ENCODE measurements at places on chromosomes 1 and 21. TPM values are rescaled to one million over a fixed set of nuclear protein-coding genes. Genes with fewer than 3 reads are reported as not detected.
A peak's percentile ranks its signal among the peaks of the same experiment; 100 is the strongest.

DNA sequence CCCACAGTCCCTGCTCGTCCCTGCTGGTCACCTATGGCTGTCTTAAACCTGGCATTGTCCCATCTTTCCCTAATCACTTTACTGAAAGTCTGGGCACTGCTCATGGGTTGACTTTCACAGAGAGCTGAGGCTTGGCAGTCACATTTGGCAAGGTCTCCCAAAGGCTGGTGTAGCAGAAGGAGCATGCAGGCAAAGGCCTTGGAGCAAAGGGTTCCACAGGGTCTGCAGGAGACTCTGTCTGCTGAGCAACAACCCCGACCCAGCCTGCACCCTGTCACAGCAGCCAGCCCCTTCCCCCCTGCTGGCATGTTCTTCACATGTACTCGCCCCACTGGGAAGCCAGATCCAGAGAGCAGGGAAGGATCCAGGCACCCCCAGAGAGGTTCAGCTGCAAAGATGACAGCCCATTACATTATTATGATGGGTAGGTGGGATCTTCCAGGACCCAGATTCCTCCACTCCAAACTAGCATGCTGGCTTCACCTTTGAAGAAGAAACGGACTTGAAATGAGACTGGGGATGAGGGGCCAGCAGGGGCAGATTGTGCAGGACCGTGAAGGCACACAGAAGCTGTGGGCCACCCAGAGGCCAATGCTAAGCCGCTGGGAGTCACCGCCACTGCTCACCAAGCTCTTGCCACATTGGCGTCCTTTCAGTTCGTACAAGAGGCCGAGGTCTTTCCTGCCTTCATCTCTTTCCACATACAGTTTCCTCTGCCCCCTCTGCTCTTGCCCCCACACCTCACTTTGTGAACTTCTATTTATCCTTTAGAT is 14.2 kb upstream of the TMEM125 start:
- no peak for DNase-seq

- no peak for DNase-seq
Observed at GRCh38 chr1:247303216-247303615, 28.5 kb downstream of the ZNF496 start.

GRCh38 chr1:117582451-117582850 is 23.4 kb upstream of the TENT5C start:
- DNase-seq: no peak

GRCh38 chr1:230824551-230824918 is 43.8 kb downstream of the C1orf198 start:
- no peak for DNase-seq

- DNase-seq: no peak
Observed at GRCh38 chr1:210724768-210725167, 396.1 kb downstream of the HHAT start.

DNA sequence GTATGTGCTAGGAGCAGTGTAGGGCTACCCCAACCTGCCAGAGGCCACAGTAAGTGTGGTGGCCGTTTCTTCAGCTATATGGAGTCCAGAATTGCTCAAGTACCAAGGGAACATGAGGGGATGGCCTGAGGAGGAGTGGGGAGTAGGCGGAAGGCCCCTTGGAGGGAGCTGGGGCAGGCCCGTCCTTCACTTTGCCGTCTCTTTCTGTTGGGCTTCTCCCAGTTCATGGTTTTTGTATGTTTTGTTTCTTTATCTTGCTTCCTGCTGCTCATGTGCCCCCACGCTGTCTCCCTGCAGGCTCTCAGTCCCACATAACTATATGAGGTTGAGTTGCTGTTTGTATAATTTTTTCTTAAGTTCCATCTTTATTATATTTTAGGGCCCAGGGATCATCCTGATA is 5.9 kb upstream of the DPH2 start:
- DNase-seq: no peak

- peak; percentile 16 for DNase-seq
Observed at GRCh38 chr1:229848752-229849677, 218.0 kb upstream of the GALNT2 start.

DNA sequence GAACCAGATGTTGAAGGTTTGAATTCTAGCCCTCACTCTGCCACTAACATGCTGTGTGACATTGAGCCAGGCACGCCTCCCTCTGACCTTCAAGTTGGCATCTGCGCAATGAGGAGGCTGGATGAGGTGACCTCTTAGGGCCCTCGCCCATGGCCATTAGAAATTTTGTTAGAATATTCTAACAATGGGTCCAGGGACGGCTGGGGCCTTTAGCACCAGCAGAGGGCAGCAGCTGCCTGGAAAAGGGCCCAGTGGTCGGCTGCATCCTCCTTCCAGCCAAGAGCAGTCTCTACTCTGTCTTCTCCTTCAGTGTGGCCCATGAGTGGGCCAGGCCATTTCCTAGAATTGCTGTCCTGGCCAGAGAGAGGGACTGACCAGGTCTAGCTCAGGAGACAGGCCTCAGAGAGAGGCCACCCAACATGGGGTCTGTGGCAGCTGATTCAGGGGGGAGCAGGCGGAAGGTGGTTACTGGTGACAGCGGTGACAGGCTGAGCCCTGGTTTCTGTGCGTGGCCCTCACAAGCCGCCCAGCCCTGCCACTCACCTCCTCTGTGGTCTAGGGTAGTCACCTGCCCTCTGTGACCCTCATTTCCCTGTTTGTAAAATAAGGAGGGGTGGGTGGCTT is 101.3 kb upstream of the ACTL8 start:
- peak; percentile 26 for DNase-seq

- peak; percentile 16 for DNase-seq
Observed at GRCh38 chr1:168755800-168756418, 26.9 kb upstream of the DPT start.

GRCh38 chr1:160576390-160576789 is 2.9 kb downstream of the CD84 start:
- DNase-seq: no peak

DNA sequence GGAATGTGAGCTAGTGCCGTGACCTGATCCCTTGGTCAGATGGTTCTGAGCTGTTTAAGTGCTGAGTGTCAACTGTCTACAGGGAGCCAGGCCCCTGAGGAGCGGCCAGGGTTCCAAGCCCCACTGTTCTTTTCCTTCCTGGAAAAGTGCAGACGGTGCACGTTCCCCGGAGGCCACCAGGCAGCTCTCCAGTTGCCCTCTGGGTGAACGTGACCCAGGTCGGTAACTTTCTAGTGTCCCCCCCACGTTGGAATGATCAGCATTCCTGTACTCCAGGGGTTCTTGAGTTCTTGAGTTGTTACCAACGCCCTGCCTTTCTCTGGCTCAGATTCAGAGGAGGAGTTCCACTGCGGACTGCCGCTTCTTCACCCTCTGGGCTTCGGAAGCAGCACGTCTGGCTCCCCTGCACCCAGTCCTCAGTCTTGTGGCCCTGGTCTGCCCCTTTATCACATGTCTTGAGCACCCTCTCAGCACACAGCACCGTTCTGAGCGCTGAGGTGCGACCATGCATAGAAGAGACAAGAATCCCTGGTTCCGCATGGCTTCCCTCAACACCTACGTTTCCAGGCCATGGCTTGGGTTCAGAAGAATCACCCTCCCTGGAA is 131.5 kb downstream of the DHRS3 start:
- no peak for DNase-seq

GRCh38 chr21:16488042-16488441 is 758.3 kb downstream of the USP25 start:
- DNase-seq: no peak

GRCh38 chr1:57839526-57839925 is 415.7 kb upstream of the DAB1 start:
- DNase-seq: no peak

DNA sequence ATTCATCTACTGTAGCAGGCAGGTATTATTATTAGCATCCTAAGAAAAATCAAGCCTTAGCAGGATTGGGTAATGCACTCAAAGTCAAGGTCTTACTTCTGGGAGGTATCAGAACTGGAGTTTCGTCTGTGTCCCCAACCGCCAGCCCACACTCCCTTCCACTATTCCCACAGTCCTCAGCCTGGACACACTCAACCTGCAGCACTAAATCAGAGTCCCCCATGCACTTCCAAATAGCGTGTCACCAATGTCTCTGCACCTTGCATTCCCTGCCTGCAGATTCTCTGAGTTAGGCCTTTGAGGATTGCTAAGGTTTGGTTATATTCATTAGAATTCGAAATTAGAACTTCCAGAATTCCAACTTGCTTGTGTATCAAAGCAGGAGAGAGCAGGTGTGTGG is 3.9 kb downstream of the LYPD8 start:
- DNase-seq: no peak

GRCh38 chr1:185144233-185144632 is 12.5 kb downstream of the TRMT1L start:
- no peak for DNase-seq

DNA sequence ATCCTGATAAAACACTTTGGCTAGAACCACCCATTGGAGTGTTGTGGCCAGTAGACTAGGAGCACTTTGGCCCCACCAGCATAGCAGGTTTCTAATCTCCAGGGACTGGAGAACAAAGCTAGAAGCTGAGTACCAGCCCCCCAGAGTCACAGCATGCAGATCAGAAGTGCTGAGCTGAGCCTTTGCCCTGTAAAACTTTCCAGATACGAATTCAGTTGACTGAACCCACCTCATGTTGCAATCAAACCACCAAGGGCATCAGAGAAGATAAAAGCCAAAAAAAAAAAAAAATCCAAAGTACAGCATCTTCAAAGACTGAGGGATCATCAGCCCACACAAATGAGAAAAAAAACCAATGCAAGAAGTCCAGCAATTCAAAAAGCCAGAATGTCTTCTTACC is 8.7 kb upstream of the CD53 start:
- DNase-seq: no peak

- DNase-seq: no peak
Observed at GRCh38 chr1:93704052-93704451, 22.4 kb upstream of the BCAR3 start.

DNA sequence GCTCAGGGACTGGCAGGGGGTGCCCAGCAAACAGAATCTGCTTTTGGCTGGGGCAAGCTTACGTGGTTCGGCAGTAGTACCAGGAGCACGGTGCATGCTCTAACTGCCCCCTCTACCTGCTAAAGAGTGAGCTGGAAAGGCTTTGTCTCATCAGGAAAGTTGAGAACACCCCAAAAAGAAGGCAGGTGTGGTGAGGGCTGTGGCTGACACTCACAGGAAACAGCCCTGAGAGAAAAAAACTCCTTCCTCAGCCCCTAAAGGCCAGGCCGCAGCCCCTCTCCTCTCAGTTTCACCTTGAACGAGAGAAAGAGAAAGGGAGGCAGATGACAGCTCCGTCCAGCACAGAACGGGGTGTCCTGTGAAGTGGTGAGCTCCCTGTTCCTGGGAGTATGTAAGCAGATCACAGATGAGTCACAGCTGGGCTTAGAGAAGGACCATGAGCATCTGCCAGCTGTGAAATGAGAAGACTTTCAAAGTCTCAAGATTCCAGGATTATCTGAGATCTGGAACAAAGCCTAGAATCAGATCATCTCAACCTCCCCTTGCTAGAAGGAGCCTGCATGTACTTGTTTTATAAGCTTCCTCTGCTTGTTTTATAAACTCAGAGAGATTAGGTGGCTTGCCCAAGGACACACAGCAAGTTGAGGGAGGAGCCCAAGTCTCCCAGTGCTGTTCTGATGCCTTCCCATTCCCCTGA is 13.4 kb downstream of the LAPTM5 start:
- DNase-seq: no peak

- no peak for DNase-seq
Observed at GRCh38 chr21:18153063-18153462, 91.6 kb upstream of the CHODL start.

GRCh38 chr1:78222225-78222959 is 176.6 kb downstream of the GIPC2 start:
- DNase-seq: no peak

- no peak for DNase-seq
Observed at GRCh38 chr1:86860424-86860823, 53.5 kb downstream of the SELENOF start.

- DNase-seq: no peak
Observed at GRCh38 chr1:175873290-175873935, 130.0 kb upstream of the TNR start.

DNA sequence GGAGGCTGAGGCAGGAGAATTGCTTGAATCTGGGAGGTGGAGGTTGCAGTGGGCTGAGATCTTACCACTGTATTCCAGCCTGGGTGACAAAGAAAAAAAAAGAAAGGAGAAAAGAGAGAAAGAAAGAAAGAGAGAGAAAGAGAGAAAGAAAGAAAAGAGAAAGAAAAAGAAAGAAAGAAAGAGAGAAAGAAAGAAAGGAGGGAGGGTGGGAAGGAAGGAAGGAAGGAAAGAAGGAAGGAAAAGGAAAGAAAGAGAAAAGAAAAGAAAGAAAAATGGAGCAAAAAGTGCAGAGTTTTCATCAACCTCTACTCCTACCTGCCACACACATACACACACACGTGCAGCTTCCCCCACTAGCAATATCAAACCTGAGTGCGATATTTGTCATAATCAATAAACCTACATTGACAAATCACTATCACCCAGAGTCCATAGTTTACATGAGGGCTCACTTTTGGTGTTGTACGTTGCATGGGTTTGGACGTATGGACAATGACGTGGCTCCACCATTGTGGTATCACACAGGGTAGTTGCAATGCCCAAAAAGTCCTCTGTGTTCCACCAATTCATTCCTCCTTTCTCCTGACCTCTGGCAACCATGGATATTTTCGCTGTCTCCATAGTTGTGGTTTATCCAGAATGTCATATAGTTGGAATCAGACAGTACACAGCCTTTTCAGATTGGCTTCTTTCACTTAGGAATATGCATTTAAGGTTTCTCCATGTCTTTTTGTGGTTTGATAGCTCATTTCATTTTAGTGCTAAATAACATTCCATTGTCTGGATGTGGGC is 36.5 kb downstream of the EVA1C start:
- no peak for DNase-seq

DNA sequence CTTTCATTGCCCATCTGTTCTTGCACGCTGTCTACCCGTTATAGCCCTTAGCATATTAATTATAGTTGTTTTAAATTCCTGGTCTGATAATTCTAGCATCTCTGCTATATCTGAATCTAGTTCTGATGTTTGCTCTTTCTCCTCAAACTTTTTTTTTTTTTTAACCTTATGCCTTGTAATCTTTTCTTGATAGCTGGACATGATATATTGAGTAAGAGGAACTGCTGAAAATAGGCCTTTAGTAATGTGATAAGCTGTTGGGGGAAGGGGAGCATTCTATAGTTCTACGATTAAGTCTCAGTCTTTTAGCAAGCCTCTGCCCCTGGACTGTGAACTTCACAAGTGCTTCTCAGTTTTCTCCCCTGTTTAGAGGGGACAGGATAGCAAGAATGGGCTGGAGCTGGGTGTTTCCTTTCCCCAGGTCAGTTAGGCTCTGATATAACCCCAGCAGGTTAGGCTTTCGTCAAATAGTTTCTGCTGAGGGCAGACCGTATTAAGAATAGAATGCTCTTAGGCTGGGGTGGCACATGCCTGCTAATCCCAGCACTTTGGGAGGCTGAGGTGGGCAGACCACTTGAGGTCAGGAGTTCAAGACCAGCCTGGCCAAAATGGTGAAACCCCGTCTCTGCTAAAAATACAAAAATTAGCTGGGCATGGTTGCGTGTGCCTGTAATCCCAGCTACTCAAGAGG is 62.2 kb downstream of the ZFYVE9 start:
- DNase-seq: no peak

RPL5 gene
- polyA plus RNA-seq: 2,642 TPM

LRRC71 gene
- polyA plus RNA-seq: 0.66 TPM

PIGR gene
- 0.87 TPM for polyA plus RNA-seq

GNAT2 gene
- polyA plus RNA-seq: not detected

RHCE gene
- polyA plus RNA-seq: 1.2 TPM

LIN9 gene
- 12.4 TPM for polyA plus RNA-seq

ZMPSTE24 gene
- 66.3 TPM for polyA plus RNA-seq

HSD11B1 gene
- polyA plus RNA-seq: 0.46 TPM

DIPK1A gene
- polyA plus RNA-seq: 8.3 TPM

ASPM gene
- polyA plus RNA-seq: 20.1 TPM

CFHR1 gene
- polyA plus RNA-seq: 0.30 TPM

COL9A2 gene
- polyA plus RNA-seq: 18.8 TPM

All from right renal pelvis (tissue), 4 donors.